ENCODE measurements at places on chromosomes 6 and 20.
A peak's percentile ranks its signal among the peaks of the same experiment; 100 is the strongest.

- DNase-seq, result no peak
These were observed 510 bp downstream of the NDRG3 start for GRCh38 chr20:36745234-36745926.

DNA sequence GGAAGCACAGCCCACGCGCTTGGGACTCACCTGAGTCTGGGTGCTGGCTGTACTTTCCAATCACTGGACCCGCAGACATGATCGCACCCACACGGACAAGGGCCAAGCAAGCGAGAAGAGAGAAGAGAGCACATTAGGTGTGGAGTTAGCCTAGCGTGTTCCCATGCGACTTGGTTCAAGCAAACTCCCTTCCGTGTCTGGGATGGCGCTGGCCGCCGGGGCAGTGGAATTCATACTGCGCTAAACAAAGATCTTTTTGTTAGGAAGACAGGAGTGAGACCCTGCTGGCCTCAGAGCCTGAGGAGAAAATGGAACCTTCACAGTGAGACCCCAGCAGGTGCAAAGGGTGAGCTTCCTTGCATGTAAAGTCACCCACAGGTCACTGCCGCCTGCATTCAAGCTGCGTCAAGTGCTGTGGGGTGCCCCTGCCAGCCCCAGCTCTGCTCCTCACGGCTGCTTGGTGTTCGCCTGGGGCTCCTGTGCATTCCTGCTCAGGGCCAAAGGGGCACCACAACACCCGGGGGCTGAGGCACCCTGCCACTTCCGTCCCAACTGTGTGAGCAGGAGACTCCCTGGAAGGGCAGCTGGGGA is 26.4 kb downstream of the PSMG4 start:
- DNase-seq, result no peak

- peak; percentile 44 for DNase-seq
These were observed 2.8 kb downstream of the SOX4 start for GRCh38 chr6:21596145-21596948.

DNA sequence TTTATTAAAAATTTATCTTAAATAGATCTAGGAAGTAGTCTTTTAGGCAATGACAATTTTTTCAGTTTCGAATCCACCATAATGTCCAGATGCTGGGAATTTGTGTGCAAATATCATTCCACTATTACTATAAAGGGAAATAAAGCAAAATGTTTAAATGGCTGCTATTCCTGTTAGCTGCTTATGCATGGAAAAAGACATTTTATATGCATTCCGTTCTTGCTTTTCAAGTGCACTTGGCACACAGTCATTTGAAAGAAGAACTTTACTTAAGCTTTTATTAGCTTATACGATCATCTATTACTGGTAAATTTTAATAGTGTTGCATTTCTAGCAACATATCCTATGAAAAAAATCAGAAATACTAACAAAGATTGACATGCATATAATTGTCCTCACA is 42.0 kb downstream of the PRL start:
- no peak for DNase-seq

DNA sequence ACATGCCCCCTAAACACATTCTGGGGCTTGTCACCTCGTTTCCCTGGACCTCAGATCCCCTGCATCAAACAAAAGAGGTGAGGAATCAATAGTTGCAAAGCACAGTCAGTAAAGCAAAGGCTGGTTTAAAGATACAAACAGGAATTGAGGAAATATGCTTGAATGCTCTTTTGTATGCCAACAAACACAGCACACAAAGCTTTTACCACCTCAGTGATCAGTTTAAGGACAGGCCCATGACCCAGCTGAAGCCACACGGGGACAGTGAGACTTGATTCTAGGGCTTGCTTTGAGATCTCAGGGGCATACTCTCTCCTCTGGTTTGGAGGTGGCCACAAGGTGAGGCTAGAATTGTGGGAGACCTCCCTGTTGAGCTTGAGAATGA is 182.9 kb upstream of the CST7 start:
- no peak for DNase-seq

- DNase-seq, result no peak
These were observed 54.0 kb upstream of the PLN start for GRCh38 chr6:118494091-118494490.
